ENCODE measurements at places on chromosomes 4 and X.

DNA sequence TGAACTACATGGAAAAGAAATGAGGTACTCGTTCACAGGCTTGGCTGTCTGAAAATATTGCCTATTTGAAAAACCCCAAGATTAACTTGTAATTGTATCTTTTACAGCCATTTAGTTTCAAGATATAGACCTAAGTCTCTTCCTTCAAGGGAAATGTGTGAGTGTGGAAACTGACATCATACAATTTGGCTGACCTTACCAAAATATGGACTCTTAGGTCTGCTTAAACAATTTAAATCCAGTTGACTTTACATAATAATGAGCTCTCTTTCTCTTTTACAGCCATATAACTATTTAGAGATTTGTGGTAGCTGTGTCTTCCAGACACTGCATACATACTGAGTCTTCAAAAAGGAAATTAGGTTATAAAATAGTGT, 186.9 kb downstream of the NR3C2 start:
- no peak for DNase-seq

GRCh38 chrX:129650183-129650689, 4.5 kb downstream of the APLN start:
- no peak for DNase-seq

DNA sequence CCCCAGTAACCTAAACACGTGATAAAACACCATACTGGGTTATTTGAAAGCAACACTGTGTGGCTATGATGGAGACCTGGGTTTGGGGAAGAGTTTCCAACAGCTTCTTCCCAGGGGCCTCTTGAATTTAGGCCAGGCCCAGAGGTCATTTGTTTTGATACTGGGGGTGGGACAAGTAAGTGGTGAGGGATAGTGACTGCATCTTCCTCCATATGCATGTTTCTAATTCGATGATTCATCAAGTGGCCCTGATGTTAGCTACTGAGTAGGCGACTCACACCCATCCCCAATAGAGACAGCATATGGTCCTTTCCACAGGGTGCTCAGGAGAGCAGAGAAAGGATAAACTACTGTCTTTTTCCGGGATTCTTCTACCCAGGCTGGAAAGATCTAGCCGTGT, 2.7 kb downstream of the NDP start:
- no peak for DNase-seq

- DNase-seq: no peak
These were observed 41.3 kb downstream of the KIF4A start for GRCh38 chrX:70331161-70331560.

- peak; percentile 38 for DNase-seq
These were observed 795 bp upstream of the SH3KBP1 start for GRCh38 chrX:19887911-19888879.

DNA sequence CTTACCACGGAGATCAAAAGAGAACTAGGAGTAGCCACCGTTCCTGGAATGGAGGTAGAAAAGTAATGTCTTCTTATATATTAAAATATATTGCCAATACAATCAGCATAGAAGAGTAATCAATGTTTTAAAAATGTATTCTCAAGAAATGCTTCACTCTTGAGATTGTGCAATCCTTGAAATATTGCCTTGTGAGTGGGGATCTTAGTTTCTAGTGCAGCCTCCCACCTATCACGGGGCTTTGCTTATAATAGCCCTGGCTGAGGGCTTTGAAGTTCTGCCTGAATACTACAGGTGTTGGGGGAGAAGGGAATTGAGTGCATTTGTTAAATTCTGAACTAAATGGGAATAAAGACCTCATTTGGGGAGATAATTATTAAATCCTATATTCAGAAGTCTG, 55.5 kb downstream of the VGLL1 start:
- DNase-seq: no peak

DNA sequence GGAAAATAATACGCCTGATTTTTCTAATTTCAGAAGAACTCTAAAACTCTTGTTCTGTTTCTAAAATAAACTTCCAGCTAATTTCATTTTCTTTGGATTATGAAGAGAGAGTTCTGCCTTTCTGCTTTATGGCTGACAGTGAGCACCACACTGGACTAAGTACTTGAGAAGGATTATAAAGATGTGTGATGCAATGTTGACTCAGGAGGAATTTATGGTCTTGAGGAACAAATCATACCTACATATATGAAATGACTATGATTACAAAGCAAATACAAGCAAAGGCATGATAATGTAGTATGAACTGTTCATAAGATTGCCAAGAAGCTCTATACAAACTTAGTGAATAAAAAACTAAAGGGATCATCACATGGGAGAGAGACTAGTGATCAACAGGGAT, 13.0 kb upstream of the SLC25A5 start:
- no peak for DNase-seq

DNA sequence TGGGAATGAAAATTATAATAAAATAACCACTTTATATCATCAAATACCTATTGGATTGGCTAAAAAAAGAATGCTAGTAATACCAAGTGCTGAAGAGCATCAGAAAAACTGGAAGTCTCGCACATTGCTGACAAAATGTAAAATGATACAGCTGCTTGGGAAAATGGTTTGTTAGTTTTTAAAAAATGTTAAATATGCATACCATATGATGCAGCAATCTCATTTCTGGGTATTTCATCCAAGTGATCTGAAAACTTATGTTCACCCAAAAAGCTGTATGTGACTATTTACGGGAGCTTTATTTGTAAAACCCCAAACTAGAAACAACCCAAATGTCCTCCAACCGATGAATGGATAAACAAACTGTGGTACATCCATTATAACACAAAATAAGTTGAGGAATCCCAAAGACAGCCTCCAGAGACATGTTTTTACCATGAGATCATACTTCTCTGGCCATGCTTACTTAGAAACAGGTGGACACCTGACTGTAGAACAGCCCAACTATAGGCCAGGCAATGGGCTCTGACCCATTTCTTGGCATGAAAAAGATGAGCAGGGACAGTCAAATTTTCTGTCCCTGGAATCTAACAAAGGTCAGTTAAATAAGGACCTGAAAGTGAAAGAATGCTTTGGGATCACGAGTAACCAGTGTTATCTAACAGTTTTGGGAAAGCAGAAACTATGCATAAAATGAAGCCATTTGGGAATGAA, 47.5 kb upstream of the FAM120C start:
- DNase-seq: no peak

- no peak for DNase-seq
These were observed 107.7 kb downstream of the FAM53A start for GRCh38 chr4:1576304-1576960.

DNA sequence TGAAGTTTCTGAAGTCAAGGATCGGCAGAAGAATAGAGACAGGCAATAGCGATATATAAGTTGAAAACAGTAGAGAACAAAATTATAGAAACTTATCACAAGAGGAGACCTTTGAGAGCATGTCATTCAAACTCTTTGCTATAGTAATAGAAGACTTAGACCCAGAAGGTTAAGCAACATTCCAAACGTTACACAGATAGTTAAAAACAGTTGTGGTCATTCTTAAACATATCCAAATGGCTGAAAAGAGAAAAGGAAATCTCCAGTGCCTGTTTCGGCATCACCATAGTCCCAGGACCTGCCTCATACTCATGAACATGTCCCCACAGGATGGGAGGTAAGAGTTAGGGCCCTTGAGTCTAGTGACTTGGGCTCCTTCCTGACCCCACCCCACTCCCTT, 258.1 kb upstream of the NOCT start:
- DNase-seq: no peak

- DNase-seq: no peak
These were observed 164.6 kb upstream of the BCOR start for GRCh38 chrX:40262157-40263013.

DNA sequence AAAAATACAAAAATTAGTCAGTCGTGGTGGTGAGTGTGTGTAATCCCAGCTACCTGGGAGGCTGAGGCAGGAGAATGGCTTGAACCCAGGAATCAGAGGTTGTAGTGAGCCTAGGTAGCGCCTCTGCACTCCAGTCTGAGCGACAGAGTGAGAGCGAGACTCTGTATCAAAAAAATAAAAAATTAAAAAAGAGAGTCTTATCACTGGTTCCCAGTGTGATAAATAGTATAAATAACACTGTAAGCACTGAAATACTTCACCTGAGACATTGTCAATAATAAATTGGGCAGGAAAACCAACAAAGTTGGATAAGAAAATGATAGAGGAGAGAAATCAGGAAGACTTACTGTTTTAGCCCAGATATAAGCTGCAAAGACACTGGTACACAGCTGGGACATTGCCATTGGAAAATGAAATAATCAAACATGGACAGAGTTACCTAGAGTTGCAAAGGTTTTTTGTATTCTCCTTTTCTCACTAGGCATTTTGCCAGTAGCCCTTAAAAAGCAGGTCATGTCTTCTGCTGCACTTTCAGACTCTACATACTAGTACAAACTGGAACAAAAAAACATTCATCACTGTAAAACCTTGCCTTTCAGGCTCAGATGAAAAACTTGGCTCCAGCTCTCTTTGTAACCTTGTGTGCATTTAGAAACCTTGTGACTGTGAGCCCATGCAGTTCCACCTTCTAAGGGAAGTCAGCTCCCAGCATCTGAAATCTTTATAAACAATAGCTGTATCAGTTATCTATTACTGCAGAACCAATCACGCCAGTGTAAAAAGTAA, 55.0 kb upstream of the PPP1R2C start:
- DNase-seq: no peak

GRCh38 chr4:3269991-3270611, 21.1 kb downstream of the MSANTD1 start:
- no peak for DNase-seq

- DNase-seq: no peak
These were observed 6.8 kb downstream of the LHFPL1 start for GRCh38 chrX:112672788-112673560.

DNA sequence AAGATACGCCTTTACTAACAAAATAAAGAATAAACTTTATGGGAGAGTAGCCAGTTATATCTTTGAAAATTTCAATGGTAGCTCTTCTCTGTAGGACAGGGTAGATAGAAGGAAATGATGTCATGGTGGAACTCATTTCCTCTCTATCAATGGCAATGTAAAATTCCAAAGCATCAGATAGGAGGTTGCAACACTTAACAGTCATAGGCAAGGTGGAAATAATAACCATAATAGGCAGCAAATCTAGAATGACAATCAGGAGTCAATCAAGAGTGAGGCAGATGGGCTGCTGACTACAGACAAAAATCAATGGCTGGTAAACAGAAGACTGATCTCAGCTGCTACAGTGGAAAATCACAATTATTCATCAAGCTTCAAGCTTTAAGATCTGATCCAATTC, 53.9 kb upstream of the TET2 start:
- no peak for DNase-seq

GRCh38 chr4:100106982-100107381, 83.3 kb downstream of the DDIT4L start:
- no peak for DNase-seq

DNA sequence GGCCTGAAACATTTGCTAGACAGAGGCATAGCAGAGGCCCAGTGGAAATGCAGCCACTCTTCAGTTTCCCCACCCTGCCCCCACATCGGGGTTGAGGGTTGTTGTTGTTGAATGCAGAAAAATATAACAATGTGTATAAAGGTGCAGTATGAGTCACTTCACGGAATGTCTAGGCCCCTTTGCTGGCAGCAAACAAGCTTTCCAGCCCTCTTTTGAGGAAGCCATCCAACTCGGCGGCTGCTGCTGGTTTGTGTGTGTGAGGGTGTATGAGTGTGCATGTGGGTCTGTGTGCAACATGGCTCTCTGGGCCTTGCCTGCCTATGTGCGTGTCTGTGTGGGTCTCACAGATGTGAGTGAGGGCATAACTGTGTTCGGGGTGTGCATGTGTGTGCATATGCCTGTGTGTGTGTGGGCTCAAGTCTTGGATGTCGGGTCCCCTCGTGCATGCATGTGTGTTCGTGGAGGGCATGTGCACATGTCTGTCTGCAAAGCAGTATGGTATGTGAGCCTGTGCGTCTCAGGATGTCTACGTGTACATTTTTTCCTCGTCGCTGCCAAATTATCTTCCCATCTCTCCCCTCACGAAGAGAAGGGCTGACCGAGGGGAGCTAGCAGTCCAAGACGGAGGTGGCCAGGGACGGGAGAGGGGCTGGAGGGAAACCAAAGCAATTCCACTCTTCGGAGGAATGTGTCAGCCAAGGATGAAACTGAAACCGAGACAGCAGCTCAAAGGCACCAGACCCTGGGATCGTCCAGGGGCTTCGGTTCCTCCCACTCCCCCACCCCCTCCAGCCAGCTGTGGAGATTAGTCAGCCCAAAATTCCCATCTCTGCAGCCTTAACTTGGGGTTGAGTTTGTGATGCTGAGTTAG, 8.4 kb upstream of the ELF4 start:
- no peak for DNase-seq

DNA sequence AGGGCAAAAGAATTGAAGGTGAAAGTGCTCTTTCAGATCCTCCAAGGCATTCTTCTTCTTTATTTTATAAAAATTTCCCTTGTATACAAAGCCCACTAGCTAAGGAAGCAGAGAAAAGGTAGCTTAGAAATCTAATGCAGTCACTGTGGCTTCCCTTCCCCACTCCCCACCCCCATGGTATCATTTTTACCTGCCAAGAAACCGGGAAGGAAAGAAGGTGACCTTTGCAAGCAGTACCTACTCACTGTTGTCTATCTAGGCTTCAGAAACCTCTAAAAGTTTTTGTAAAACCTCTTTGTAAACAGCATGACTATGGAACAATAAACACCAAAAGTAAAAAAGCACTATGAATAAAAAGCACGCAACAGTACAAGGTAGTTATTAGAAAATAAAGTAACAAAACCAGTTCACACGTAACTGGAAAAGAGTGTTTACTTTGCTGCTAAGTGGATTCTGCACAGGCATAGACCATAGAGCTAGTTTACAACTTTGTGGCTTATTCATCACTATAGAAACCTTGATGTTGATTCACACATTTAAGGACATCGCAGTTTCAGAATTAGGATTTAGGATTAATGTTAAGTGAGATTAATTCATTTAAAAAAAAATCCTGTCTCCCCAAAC, 109.6 kb upstream of the FTHL17 start:
- DNase-seq: no peak

DNA sequence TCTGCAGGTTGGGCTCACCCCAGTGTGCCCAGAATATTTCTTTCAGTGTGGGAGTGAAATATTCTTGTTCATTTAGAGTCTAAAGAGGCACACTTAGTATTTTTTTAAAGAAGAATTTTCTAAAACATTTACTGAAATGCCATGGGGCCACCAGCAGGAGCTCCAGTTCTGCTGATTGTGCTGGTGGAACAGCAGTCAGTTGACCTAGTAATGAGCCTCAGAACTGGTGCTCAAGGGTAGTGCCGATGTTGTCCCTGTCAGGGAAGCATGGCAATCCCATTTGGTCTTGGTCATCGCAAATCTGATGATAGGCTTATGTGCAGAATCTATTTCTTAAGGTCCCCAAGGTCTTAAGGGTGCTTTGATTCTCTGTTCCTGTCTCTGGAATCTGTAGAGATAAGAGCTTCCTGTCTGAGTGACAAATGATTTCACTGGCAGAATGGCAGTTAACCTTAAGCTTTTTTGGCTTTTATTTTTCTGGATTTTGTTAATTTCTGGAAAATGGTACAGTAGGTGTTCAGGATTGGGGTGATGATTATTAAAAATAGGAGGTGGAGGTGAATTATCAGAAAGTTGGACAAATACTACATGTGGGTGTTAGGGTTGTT, 31.3 kb downstream of the JADE1 start:
- DNase-seq: no peak

Measured in stimulated activated CD4-positive, alpha-beta T cell treated with anti-CD3 and anti-CD28 coated beads, Interleukin-2, amount 100 ng/mL, for 24 hours (primary cell).